ENCODE measurements at places on chromosomes 7 and 10. TPM values are rescaled to one million over a fixed set of nuclear protein-coding genes. Genes with fewer than 3 reads are reported as not detected.

Gene RARRES2
- 6.9 TPM for total RNA-seq

Gene SPDYE18
- total RNA-seq, result 0.82 TPM

Gene CDC14C
- total RNA-seq, result not detected

Gene ZP3
- 1.2 TPM for total RNA-seq

Gene SEMA3A
- 33.0 TPM for total RNA-seq

Gene TMEM60
- 15.9 TPM for total RNA-seq

Gene HKDC1
- total RNA-seq, result 0.41 TPM

Gene ANKRD61
- under 0.01 TPM for total RNA-seq

Gene NPC1L1
- not detected for total RNA-seq

Gene PRKCQ
- 2.0 TPM for total RNA-seq

Gene MAP3K8
- 4.9 TPM for total RNA-seq

Gene SH3PXD2A
- total RNA-seq, result 6.1 TPM

Gene CH25H
- 0.82 TPM for total RNA-seq

Gene SPOCK2
- total RNA-seq, result 26.9 TPM

Gene GIMAP5
- 3.7 TPM for total RNA-seq

Gene UPF2
- 24.1 TPM for total RNA-seq

Gene HOXA7
- total RNA-seq, result not detected

Gene ZNF775
- total RNA-seq, result 10.2 TPM

Gene KCNIP2
- 12.6 TPM for total RNA-seq

Gene TSPAN33
- 4.1 TPM for total RNA-seq

Gene TUBAL3
- not detected for total RNA-seq

Gene GARS1
- total RNA-seq, result 56.3 TPM

Gene MMD2
- total RNA-seq, result 2.4 TPM

Gene ZNF679
- total RNA-seq, result not detected

Gene ANKRD30A
- not detected for total RNA-seq

Gene ASZ1
- not detected for total RNA-seq

Gene HOGA1
- 0.41 TPM for total RNA-seq

Gene BMI1
- total RNA-seq, result 129 TPM

Data from frontal cortex (tissue), 4 donors.